Tibial artery (tissue), 4 donors: ENCODE measurements at places on chromosomes 1 and 21.

- DNase-seq = peak; percentile 61
Measured at GRCh38 chr1:212671342-212672031, 28.2 kb downstream of the BATF3 start.

- DNase-seq = no peak
Measured at GRCh38 chr21:46307625-46308024, 16.0 kb downstream of the C21orf58 start.

DNA sequence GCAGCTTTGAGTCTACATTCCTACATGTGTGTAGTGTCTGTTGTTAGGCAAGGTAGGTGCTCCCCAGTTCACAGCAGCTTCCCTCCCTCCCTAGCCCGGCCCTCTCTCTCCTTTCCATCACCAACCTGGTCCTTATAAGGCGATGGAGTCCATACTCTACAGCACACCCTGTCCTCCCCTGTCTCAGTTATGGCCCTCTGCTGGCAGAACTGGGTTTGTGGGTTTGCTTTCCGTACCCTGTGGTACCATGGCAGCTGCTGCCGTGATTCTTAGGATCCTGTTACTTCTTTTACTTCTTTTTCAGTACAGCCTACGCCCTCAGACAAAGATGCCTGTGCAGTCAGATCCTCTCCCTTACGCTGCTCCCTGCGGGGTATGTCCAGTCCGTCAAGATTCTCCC, 31.7 kb downstream of the AK5 start:
- no peak for DNase-seq

DNA sequence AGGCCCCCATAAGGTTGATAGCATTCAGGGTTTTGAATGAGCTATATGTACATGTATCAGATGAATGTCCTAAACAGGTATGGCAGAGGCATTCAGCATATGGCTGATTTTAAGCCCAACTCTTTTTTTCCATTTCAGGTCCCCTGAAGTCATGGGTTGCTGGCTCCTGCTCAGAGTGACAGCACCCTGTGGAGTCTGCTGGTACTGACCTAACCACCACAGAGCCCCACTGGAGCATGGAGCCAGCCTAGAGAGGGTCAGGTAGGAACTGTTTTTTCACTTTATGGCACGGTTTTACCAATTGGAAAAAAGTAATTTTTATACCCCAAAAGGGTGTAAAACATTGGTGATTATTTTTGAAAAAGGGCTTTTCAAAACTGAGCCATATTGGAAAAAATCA, 82.5 kb upstream of the MPC2 start:
- DNase-seq = no peak

DNA sequence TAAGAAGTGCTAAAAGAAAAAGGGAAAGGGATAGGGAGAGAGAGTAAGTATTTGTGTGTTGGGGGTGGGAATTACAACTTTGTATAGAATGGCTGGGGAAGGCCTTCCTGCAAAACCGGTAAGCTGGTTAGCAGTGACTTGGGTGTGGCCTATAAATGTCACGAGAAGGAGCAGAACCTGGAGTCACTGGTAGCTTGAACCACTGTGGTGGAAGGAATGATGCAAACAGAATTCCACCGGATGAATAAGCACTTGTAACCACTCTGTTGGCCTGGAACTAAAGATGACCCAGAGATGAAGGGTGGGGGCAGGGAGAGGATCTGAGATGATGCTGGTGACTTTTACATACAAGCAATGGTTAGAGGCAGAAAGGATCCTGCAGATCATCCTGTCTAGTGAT, 8.9 kb downstream of the XKR8 start:
- DNase-seq = no peak

- peak; percentile 53 for DNase-seq
Measured at GRCh38 chr1:5944154-5944842, 47.9 kb downstream of the NPHP4 start.

- DNase-seq = no peak
Measured at GRCh38 chr1:32954168-32954567, 10.4 kb downstream of the RNF19B start.

- no peak for DNase-seq
Measured at GRCh38 chr1:25028587-25028906, 98.5 kb upstream of the RUNX3 start.

DNA sequence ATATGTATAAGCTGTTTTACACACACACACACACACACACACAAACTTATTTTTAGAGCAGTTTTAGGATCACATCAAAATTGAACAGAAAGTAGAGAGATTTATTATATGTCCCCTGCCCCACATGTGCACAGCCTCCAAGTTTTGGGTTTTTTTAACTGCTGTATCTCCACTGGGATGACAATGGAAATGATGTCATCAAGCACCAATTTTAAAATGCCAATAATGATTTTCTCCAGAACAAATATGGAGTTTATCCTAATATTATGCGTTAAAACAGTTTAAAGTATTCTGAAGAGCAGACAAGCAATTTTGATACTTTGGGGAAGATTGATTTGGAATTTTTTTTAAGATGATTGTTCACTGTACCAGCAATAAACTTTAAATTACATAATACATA, 56.7 kb downstream of the GFI1 start:
- DNase-seq = no peak

GRCh38 chr1:171877701-171878100, 36.4 kb downstream of the DNM3 start:
- DNase-seq = no peak

GRCh38 chr1:161866241-161866640, 100.1 kb downstream of the ATF6 start:
- no peak for DNase-seq
